Activated naive CD4-positive, alpha-beta T cell treated with anti-CD3 and anti-CD28 coated beads, Interleukin-2, amount 50 U/mL, for 16 hours (primary cell): ENCODE measurements at places on chromosomes 12 and 14.

- DNase-seq: no peak
Measured at GRCh38 chr14:29459969-29460560, 467.6 kb downstream of the PRKD1 start.

- peak; percentile 49 for DNase-seq
Measured at GRCh38 chr12:122399592-122400373, 22.7 kb downstream of the CLIP1 start.

GRCh38 chr12:84994426-84994825 lies 41.7 kb downstream of the TSPAN19 start:
- DNase-seq: no peak

- DNase-seq: peak; percentile 53
Measured at GRCh38 chr14:99270458-99271220, 1.4 kb downstream of the BCL11B start.

- no peak for DNase-seq
Measured at GRCh38 chr12:49345825-49346658, 646 bp upstream of the DNAJC22 start.

GRCh38 chr12:262817-263216 lies at the start of gene SLC6A13:
Gene SLC6A13, minus strand, starts transcription at chr12:262836. Its CDS starts 2,784 bp downstream, at chr12:260052.
- no peak for DNase-seq

DNA sequence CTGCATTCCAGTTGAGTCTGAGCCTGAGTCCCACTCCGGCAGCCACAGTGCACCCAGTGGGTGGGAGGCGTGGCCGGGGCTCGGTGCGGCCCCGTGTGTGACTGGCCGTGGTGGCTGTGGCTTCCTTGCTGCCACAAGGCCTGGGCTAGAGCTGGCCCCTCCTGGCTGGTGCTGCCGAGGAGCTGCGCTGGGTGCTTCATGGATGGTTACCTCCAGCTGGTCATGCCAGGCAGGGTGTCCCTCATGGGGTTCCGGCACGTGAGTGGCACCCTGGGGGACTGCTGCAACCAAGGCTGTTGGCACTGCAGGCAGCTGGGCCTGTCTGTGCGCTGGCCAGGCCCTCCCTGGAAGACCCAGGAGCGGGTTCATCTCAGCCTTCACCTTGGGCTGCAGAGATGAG lies 62.7 kb downstream of the KIF26A start:
- no peak for DNase-seq

DNA sequence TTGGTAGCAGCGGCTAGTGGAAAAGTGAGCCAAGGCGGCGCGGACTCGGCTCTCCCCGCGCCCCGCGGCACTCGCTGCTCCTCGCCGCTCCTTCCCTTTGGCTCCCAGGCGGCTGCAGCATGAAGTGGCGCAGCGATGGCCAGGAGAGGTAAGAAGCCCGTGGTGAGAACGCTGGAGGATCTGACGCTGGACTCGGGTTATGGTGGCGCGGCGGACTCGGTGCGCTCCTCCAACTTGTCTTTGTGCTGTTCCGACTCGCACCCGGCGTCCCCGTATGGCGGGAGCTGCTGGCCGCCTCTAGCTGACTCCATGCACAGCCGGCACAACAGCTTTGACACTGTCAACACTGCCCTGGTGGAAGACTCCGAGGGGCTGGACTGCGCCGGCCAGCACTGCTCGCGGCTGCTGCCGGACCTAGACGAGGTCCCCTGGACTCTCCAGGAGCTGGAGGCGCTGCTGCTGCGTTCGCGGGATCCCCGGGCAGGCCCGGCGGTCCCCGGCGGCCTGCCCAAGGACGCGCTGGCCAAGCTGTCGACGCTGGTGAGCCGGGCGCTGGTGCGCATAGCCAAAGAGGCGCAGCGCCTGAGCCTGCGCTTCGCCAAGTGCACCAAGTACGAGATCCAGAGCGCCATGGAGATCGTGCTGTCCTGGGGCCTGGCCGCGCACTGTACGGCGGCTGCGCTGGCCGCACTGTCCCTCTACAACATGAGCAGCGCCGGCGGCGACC lies 225.6 kb upstream of the CRY1 start:
- peak; percentile 29 for DNase-seq
